Ovary (tissue), 10 donors: ENCODE measurements at places on chromosomes 1 and 21.

- DNase-seq: no peak
Observed at GRCh38 chr1:22594396-22594795, 31.1 kb downstream of the EPHA8 start.

DNA sequence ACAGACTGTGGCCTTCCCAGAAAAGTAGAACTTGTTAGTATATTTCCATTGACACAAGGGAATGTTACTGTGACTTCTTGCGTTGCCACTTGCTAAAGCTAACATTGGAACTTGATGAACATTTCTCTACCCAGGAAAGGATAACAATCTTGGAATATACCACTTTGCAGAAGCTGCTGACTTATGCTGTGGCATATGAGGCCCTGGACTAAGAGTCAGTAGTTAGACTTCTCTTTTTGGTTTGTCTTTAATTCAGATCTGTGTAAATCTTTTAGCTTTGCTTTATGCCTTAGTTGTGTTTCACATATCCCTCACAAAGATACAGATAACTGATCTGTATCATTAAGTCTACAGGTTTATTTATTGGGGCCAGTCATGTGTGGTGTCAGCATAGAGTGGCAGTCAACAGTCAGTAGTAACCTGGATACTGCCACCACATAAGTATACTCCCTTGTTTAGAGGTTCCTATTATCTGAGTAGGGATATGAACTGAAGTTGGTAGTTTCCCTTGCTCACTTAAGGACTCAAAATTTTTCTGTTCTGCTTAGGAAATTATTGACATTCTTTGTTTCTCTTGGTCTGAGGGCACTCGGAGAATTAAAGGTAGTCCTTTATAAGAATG, 14.7 kb downstream of the RNF2 start:
- no peak for DNase-seq

DNA sequence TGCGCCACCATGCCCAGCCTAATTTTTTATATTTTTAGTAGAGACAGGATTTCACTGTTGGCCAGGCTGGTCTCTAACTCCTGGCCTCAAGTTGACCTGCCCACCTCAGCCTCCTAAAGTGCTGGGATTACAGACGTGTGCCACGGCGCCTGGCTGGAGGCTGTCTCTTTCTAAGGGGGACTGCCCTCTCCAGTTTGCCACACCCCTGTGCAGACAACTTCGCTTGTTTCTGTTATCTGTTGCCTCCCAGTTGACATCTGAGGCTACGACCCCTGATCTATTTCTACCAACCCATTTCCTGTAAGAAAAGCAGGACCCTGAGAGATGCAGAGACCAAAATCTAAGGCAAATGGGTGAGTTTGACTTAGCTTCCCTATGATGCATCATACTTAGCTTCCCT, 24.0 kb upstream of the VASH2 start:
- no peak for DNase-seq

GRCh38 chr21:16195538-16195910, 465.7 kb downstream of the USP25 start:
- DNase-seq: no peak

DNA sequence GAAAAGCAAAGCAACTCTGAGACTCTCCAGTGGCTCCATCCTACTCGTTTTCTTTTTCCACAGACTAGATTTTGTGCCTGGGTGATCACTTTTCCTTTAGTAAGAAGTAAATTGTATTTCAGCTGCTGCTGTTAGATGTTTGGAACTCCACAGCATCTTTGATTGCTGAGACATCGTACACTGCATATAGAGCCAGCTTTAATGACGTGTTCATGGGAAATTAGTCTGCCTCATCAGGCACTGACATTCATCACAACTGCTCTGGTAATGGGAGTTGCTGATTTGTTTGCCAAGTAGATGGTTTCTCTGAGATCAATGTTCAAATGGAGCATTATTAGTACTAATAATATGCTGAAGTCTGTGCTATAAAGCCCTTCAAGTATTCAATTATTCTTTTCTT, 573.8 kb upstream of the NR5A2 start:
- DNase-seq: no peak

DNA sequence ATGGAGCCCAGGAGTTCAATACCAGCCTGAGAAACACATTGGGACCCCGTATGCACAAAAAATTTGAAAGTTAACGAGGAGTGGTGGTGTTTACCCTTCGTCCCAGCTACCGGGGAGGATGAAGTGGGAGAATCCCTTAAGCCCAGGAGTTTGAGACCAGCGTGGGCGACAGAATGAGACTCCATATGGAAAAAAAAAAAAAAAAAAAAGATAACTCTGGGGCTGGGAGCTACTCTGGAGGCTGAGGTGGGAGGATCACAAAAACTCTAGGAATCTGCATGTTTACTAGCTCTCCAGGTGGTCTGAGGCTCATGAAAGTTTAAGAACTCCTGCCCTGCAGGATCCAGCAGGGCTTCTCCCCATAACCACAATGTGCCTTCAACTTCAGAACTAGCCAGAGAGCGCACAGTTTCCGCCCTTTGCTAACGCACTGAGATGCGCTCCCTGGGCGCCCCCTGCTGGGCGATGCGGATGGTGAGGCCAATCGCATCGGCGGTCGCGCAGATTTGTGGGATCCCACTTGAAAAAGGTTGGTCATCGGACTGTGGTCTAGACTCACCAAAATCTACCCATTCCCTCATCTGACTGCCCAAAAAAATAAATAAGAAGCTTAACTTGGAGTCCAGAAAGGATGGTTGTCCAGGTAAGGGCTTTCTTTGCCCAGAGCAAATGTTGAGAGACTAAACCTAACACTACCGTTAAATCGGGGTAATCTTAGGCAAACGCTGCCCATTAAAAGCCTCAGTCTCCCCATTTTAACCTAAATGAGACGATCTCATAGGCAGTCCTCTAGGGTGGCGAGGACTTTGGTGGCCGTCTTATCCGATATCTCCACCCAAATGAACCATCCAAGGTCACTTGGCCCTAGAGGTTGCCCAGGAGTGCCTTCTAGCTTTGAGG, 8.8 kb downstream of the ZNF683 start:
- DNase-seq: peak; percentile 70

DNA sequence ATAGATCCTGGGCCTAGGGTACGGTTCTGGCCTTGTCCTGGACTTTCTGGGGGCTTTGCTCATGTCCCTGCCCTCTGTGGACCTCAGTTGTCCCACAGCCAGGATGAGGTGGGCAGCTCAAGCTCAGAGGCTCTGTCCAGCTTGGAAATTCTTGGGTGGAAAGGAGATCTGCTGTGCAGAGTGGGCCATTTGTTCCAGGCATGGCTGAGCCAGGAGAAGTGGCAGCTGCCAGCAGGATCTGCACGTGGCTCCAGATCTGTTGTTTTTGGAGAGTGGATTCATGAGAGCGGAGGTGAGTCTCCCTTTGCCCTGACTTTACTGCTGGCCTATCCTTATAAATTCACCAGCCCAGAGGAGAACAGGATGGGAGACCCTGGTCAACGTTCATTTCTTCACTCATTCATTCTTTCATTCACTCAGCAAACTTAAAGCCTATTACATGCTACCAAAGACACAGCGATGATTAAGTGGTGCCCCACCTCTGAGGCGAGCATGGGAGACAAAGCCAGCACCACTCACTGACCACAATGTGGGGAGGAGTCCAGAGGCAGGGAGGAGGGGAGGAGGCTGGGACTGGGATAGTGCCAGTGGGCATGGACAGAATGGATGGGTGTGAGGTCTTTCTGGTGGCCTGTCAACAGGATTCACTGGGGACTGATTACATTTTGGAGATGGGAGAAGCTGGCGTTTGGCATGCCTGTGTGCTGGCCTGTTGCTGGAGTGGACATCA, 205.1 kb downstream of the TRABD2B start:
- no peak for DNase-seq

- DNase-seq: no peak
Observed at GRCh38 chr1:201673093-201673492, 134.2 kb downstream of the NAV1 start.
